RWPE1 (cell line): ENCODE measurements at places on chromosomes 1 and 21.
A peak's percentile ranks its signal among the peaks of the same experiment; 100 is the strongest.

DNA sequence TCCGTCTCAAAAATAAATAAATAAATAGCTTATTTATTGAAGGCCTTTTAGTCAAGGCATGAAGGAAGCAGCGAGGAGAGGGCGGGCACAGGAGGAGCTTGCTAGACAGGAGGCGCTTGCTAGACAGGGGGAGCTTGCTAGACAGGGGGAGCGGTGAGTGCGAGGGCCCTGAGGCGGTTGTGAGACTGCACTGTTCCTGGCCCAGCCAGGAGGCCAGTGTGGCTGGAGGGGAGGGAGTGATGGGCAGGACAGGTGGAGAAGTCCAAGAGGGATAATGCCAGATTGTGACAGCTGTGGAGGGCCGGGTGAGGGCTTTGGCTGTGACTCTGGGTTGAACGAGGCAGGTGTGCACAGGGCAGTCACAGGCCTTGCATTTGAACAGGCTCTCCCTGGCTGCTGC is 18.2 kb downstream of the KIF17 start:
- DNase-seq, result no peak

- DNase-seq, result peak; percentile 93
Observed at GRCh38 chr1:203306089-203306964, 1.0 kb downstream of the BTG2 start.

DNA sequence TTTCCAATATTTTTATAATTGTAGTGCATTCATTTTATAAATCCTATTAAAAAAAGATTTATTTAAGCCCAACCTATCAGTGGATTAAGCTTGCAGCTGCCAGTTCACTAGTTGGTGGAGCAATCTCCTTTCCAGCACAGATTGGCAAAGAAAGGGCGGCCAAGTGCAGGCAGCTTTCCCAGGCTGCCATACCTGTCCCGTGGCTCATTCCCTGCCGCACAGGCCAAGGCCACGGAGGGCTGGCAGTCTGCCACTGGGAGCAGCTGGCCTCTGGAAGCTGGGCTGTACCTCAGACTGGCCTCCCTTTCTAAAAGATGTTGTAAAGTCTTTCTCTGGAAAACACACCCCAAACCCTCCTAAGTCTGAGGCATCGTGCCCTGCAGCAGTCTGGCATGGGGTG is 74.2 kb downstream of the SIM2 start:
- peak; percentile 68 for DNase-seq

DNA sequence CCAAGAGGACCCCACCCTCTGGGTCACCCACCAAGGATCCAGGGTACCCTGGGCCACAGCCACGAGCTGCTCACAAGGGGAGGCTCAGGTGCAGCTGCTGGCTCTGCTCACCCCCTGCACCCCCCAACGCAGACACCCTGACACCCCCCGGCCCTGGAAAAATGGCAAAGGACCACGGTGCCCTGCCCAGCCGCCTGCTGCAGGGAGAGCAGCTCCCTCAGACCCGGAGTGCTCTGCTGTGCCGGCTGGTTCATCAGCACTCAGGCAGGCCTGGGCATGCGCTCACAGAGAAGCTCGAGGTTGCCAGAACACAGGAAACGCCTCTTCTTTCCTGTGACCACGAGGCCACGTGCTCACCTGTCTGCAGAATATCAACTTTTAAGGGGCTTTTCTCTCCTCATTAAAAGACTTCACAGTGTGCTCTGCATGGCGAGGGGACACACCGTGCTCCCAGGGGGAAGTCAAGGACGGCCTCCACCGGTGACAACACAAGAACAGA is 4.3 kb upstream of the C1QTNF12 start:
- DNase-seq, result peak; percentile 77

GRCh38 chr1:160756849-160757201 is 17.8 kb downstream of the SLAMF7 start:
- DNase-seq, result no peak

DNA sequence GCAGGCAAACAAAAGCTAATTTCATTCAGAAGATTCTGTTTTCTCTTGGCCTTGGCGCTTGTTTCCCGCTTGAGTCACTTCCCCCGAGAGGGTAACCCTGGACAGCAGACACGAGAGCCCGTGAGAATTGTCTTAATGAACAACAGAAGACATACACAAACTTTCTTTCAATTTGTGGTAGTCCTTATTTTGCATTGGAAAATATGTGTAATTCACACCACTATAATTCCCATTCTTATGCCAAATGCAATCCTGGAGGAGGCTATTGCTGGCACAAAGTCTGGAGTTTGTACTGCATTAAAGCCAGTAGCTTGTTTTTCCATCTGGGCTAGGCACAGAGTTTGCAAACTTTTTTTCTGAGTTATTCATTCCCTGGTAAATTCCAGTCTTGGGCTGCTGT is 109.8 kb upstream of the IVNS1ABP start:
- DNase-seq, result no peak

DNA sequence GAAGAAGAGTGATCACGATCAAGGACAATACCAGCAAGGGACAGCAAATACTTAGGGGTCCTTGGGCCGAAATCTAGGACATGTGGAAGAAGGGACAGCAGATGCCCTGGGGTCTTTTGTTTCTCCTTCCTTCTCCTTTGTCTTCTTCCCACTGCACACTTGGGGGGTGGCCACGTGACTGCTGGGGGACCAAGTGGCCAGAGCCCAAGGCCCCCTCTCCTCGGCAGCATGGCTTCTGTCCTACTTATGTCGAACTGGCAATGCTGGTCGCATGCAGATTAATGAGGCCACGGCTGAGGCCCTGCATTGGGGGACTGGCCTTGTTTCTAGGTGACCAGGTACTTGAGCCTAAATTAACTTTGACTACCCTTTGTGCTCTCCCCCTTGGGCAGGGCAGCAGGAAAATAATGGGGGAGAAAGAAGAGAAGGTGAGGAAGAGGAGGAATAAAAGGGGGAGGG is 83.0 kb downstream of the GRIK3 start:
- no peak for DNase-seq

DNA sequence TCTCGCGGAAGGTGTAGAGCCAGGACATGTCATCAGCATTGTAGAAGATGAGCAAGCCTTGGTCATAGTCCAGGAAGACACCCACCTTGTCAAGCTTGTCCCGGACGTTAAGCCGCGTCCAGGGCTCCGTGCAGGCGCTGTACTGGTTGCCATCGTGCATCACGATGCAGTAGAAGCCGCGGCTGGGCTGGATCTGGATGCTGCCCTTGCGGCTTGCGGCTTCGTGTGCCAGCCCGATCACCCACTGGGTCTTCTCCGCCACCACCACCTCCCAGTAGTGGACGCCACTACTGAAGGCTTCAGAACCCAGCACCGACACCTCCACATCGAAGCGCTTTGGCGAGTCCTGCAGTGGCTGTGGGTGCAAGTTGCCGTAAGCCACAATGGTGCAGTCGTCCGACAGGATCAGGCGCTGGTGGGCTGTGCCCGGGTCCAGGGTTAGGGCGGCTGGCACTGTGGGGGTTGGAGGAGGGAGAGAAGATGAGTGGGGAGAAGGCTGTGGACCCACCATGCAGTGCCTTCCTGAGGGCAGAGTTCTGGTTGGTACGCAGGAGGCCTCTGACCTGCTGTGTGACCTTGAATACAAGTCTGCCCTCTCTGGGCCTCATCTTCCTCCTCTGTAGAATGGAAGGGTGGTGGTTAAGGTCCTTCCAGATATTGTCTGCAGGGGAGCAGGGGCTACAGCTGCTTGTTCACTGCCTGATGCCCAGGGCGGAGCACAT is 34.4 kb downstream of the TRIM62 start:
- DNase-seq, result no peak

GRCh38 chr1:37947364-37947763 is 511 bp upstream of the INPP5B start:
- no peak for DNase-seq

- no peak for DNase-seq
Observed at GRCh38 chr1:241706257-241706656, 54.2 kb downstream of the WDR64 start.

DNA sequence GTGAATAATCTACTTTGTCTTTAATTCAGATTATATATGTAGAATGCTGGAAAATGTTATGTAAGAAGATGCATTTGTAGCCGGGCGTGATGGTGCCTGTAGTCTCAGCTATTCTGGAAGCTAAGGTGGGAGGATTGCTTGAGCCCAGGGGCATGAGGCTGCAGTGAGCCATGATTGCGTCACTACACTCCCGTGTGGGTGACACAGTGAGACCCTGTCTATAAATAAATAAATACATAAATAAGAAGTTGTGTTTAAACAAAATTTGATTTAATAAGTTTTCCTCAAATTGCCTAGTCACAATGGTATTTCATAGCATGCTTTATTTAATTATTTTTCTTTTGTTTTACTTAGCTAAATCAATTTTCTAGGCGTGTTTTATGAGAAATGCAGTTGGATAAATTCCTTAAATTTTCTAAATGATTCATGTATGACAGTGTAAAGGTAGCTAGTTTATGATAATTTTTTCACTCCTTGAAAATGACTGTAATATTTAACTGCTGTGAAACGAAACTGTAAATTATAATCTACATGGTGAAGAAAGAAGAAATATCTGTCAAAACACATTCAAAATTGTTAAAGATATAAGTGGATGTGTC is 232.6 kb downstream of the SRGAP2C start:
- DNase-seq, result peak; percentile 17

DNA sequence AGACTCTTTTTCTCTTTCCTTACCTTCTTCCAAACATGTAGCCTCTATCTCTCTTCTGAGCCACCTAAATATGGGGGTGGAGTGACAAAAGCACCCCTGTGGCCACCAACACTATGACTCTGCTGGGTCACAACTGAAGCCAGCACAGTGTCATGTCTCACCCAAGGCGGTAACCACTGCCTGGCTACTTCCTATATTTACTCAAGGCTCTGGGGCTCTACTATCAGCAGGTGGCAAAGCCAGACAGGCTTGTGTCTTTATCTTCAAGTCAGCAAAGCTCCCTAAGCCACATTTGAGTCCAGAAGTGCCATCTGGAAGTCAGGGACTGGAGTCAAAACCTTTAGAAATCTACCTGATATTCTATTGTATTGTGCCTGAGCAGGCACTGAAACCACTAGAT is 1515.2 kb downstream of the PLA2G4A start:
- DNase-seq, result no peak
